Tibial nerve (tissue), 4 donors: ENCODE measurements at places on chromosomes 1 and 21. TPM values are rescaled to one million over a fixed set of nuclear protein-coding genes. Genes with fewer than 3 reads are reported as not detected.
A peak's percentile ranks its signal among the peaks of the same experiment; 100 is the strongest.

GRCh38 chr1:44642925-44643324 lies 31.4 kb downstream of the TMEM53 start:
- H3K4me1 ChIP-seq, result no peaks in the 10 kb centered on the region
- DNase-seq, result no peak
- H3K27ac ChIP-seq, result no peak overlapping the region
- peaks cover 3% of the 10 kb centered on the region for H3K36me3 ChIP-seq
- no peaks in the 10 kb centered on the region for H3K27me3 ChIP-seq

GRCh38 chr1:200384818-200385390 lies 24.9 kb downstream of the ZNF281 start:
- H3K4me3 ChIP-seq, result no peak overlapping the region
- H3K27me3 ChIP-seq, result no peaks in the 10 kb centered on the region
- no peaks in the 10 kb centered on the region for H3K4me1 ChIP-seq
- no peak overlapping the region for H3K27ac ChIP-seq
- no peak for DNase-seq
- no peaks in the 10 kb centered on the region for H3K36me3 ChIP-seq

ZSWIM5 gene
- 3.7 TPM for total RNA-seq

DNA sequence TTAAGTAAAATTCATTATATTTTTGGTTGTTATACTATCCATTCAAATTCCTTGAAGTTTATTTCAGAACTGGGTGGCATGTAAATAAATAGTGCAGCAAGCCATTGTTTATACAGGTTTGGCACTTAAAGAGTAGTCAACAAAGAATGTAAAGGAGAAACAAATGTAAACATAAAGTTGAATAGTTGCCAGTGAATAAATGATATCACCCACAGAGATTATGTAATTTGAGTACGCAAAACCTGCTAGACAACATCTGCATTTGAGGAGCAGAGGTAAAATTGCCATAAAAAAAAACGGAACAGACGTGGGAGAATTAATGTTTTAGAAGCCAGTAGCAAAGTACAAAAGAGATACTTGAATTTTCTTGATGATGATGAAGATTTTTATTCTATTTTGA lies 111.6 kb downstream of the ADGRL2 start:
- no peak overlapping the region for H3K27ac ChIP-seq
- DNase-seq, result no peak
- H3K4me3 ChIP-seq, result no peak overlapping the region
- H3K27me3 ChIP-seq, result no peaks in the 10 kb centered on the region

DNA sequence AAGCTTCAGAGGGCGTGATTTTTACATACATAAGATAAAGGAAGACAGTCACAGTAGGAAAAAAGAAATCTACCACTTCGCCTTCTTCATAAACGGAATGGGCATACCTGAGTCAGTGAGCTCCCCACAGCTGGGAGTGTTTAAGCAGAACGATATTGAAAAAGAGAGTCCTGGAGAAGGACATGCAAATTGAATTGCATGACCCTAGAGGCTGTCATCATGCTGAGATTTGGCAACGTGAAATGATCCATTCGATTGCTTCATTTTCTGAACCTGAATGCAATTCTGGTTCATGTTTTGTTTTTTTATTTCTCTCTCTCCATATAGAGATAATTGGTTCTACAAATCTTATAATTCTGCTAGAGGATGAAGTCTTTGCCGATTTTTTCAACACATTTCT lies 3.7 kb downstream of the RGSL1 start:
- no peak for DNase-seq
- H3K36me3 ChIP-seq, result no peaks in the 10 kb centered on the region
- H3K27me3 ChIP-seq, result no peaks in the 10 kb centered on the region
- no peak overlapping the region for H3K27ac ChIP-seq

- H3K27ac ChIP-seq, result no peak overlapping the region
- H3K4me3 ChIP-seq, result no peak overlapping the region
- H3K36me3 ChIP-seq, result peaks cover 6% of the 10 kb centered on the region
- no peaks in the 10 kb centered on the region for H3K27me3 ChIP-seq
- H3K4me1 ChIP-seq, result peaks cover 19% of the 10 kb centered on the region
Measured at GRCh38 chr1:19621274-19621950, 22.7 kb upstream of the NBL1 start.

GRCh38 chr1:161071886-161072371 lies 2.2 kb upstream of the ARHGAP30 start:
- H3K36me3 ChIP-seq, result no peaks in the 10 kb centered on the region
- DNase-seq, result peak; percentile 43
- no peak overlapping the region for H3K27ac ChIP-seq
- no peak overlapping the region for H3K4me3 ChIP-seq

- H3K27ac ChIP-seq, result peak overlapping the region; percentile 68
- H3K4me3 ChIP-seq, result no peak overlapping the region
- no peaks in the 10 kb centered on the region for H3K36me3 ChIP-seq
- H3K27me3 ChIP-seq, result no peaks in the 10 kb centered on the region
- no peaks in the 10 kb centered on the region for H3K4me1 ChIP-seq
Measured at GRCh38 chr1:98387701-98388100, 273.8 kb upstream of the SNX7 start.

- H3K27ac ChIP-seq, result no peak overlapping the region
- H3K4me1 ChIP-seq, result no peaks in the 10 kb centered on the region
- no peak for DNase-seq
- no peak overlapping the region for H3K4me3 ChIP-seq
- peaks cover 4% of the 10 kb centered on the region for H3K36me3 ChIP-seq
- H3K27me3 ChIP-seq, result no peaks in the 10 kb centered on the region
Measured at GRCh38 chr1:174230399-174230798, 71.1 kb downstream of the RABGAP1L start.

GRCh38 chr1:29420202-29420601 lies 183.9 kb downstream of the PTPRU start:
- no peak for DNase-seq
- no peaks in the 10 kb centered on the region for H3K27me3 ChIP-seq
- no peaks in the 10 kb centered on the region for H3K4me1 ChIP-seq
- H3K36me3 ChIP-seq, result no peaks in the 10 kb centered on the region

OR13G1 gene
- total RNA-seq, result not detected

- H3K4me1 ChIP-seq, result no peaks in the 10 kb centered on the region
- no peaks in the 10 kb centered on the region for H3K36me3 ChIP-seq
- no peak overlapping the region for H3K27ac ChIP-seq
Measured at GRCh38 chr1:207109004-207109403, 5.0 kb downstream of the C4BPA start.

C8A gene
- not detected for total RNA-seq

GRCh38 chr21:41507521-41508414 lies at the start of gene TMPRSS2:
Gene TMPRSS2, minus strand, starts transcription at chr21:41508158. Its CDS starts 10,025 bp downstream, at chr21:41498133.
- H3K27me3 ChIP-seq, result peaks cover 52% of the 10 kb centered on the region
- no peaks in the 10 kb centered on the region for H3K36me3 ChIP-seq
- peak within 1 kb of the TSS; percentile 23 for H3K4me3 ChIP-seq
- H3K27ac ChIP-seq, result no peak within 1 kb of the TSS
- peaks cover 20% of the 10 kb centered on the region for H3K4me1 ChIP-seq

- no peak for DNase-seq
- no peak overlapping the region for H3K4me3 ChIP-seq
- no peaks in the 10 kb centered on the region for H3K36me3 ChIP-seq
- H3K4me1 ChIP-seq, result no peaks in the 10 kb centered on the region
Measured at GRCh38 chr1:83104558-83104957, 894.4 kb downstream of the TTLL7 start.

HPCAL4 gene
- not detected for total RNA-seq

DNA sequence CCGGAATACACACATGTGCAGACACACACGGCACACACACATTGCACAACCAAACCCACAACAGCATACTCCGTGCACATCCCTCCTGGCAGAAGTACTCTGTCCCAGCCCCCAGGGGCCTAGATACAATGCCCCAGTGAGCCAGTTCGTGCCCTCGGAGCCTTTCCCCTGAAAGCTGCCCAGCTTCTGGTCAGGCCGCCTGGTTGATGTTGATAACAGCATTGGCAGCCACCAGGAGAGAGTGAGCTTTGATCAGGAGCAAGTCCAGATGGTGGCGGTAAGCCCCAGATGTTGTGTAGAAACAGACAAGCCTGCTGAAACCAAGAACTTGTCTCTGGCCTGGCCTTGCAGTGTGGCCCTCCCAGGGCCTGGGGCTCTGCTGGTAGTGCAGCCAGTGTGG lies 109.1 kb downstream of the GRIK3 start:
- no peak overlapping the region for H3K27ac ChIP-seq
- no peak for DNase-seq
- no peak overlapping the region for H3K4me3 ChIP-seq
- H3K36me3 ChIP-seq, result no peaks in the 10 kb centered on the region
- H3K4me1 ChIP-seq, result no peaks in the 10 kb centered on the region
- H3K27me3 ChIP-seq, result no peaks in the 10 kb centered on the region

DNA sequence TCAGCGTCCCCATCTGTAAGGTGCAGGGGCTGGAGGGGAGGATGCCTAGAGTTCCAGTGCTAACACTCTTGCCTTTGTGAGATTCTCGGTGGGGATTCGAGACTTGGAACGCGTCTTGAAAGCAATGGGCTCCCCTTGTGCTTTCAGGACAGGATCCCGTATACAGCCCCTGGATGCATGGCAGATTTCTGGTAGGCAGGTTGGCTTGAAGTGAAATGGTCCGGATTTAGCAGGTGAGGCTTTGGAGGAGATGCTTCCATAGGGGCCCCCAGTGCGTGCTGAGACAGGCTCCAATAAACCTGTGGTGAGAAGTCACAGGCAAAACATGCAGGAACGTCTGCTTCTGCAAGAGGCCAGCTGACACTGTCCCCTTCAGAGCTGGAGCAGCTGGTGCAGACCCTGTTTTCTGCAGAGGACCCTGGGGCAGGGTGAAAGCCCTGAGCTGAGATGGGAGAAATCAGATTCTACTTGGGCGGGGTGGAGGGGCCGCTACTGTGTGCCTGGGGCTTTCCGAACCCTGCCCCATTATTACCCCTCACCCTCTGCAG lies 270.4 kb downstream of the PTPRU start:
- no peaks in the 10 kb centered on the region for H3K36me3 ChIP-seq
- no peak for DNase-seq
- no peaks in the 10 kb centered on the region for H3K27me3 ChIP-seq
- no peak overlapping the region for H3K27ac ChIP-seq
- no peaks in the 10 kb centered on the region for H3K4me1 ChIP-seq

CHIT1 gene
- total RNA-seq, result 0.39 TPM

FCAMR gene
- not detected for total RNA-seq

GRCh38 chr1:67686267-67687197 lies 1.5 kb downstream of the GADD45A start:
- H3K36me3 ChIP-seq, result peaks cover 26% of the 10 kb centered on the region
- peak; percentile 54 for DNase-seq
- no peaks in the 10 kb centered on the region for H3K27me3 ChIP-seq
- peak overlapping the region; percentile 92 for H3K4me3 ChIP-seq
- peaks cover 41% of the 10 kb centered on the region for H3K4me1 ChIP-seq

- H3K27me3 ChIP-seq, result no peaks in the 10 kb centered on the region
- H3K27ac ChIP-seq, result peak overlapping the region; percentile 79
- no peak for DNase-seq
- peaks cover 46% of the 10 kb centered on the region for H3K4me1 ChIP-seq
- H3K4me3 ChIP-seq, result no peak overlapping the region
- no peaks in the 10 kb centered on the region for H3K36me3 ChIP-seq
Measured at GRCh38 chr1:26542771-26543451, 13.3 kb downstream of the RPS6KA1 start.

- no peaks in the 10 kb centered on the region for H3K27me3 ChIP-seq
- no peaks in the 10 kb centered on the region for H3K36me3 ChIP-seq
Measured at GRCh38 chr1:246512635-246513034, 5.6 kb upstream of the SMYD3 start.

RRP15 gene
- total RNA-seq, result 7.6 TPM

NENF gene
- 211 TPM for total RNA-seq

FAM131C gene
- not detected for total RNA-seq

DNA sequence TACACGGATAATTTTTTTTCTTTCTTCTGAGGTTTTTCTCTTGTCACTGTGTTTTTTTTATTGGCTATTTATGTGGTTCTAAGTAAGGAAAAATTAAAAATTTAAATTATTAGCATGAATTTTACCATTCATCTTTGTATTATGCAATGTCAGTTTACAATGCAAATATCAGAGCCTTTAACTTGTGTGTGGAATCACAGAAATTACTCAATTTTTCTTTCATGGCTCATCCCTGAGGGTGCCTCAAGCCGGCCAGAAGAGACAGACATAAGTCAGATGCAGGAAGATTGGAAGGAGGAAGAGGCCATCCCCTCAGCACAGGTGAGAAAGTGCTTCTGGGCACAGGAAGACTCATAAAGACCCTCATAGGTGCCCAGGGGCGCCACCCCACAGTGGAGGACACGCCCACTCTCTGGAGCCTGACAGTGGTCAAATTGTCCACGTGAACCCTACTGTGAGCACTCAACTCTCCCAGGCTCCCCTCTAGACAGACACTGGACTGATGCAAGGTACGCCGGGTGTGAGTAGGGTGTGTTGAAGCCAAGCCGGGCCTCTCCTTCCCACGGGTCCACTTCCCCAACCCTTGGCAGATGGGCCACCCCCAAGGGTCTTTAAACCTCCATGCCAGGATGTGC lies 9.5 kb upstream of the LDLRAP1 start:
- H3K27me3 ChIP-seq, result no peaks in the 10 kb centered on the region
- DNase-seq, result no peak
- H3K4me1 ChIP-seq, result no peaks in the 10 kb centered on the region
- H3K27ac ChIP-seq, result no peak overlapping the region

GRCh38 chr1:47406966-47407365 lies 9.1 kb upstream of the FOXE3 start:
- no peak overlapping the region for H3K27ac ChIP-seq
- no peak overlapping the region for H3K4me3 ChIP-seq
- no peaks in the 10 kb centered on the region for H3K4me1 ChIP-seq
- no peaks in the 10 kb centered on the region for H3K27me3 ChIP-seq
- DNase-seq, result no peak

GPX7 gene
- total RNA-seq, result 15.9 TPM

- H3K36me3 ChIP-seq, result no peaks in the 10 kb centered on the region
- H3K4me1 ChIP-seq, result no peaks in the 10 kb centered on the region
- no peaks in the 10 kb centered on the region for H3K27me3 ChIP-seq
Measured at GRCh38 chr1:178970184-178970583, 55.5 kb upstream of the FAM20B start.

DNA sequence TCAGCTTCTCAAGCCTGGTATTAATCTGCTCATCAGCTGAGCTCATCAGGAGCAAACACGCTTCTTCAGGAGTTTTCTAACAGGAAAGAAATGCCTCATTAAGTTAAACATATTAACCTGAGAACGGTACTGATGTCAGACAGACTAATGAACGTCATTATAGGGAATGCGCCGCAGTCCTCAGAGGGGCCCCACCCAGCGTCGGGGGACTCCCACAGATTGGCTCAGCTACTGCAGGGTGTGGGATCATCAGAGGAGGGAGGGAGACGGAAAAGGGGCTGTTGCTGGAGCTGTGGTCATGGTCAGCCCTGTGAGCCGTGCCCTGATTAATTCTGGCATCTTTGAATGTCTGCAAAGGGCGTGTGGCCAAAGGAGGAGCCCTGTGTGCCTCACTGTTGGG lies 348.5 kb downstream of the PTPRU start:
- no peak overlapping the region for H3K27ac ChIP-seq
- H3K4me3 ChIP-seq, result no peak overlapping the region
- H3K36me3 ChIP-seq, result no peaks in the 10 kb centered on the region
- H3K4me1 ChIP-seq, result no peaks in the 10 kb centered on the region
- H3K27me3 ChIP-seq, result no peaks in the 10 kb centered on the region

MMP23B gene
- 2.7 TPM for total RNA-seq
